ENCODE measurements at places on chromosomes 11 and 22.

- no peak for DNase-seq
Measured at GRCh38 chr11:131601586-131601985, 231.2 kb downstream of the NTM start.

GRCh38 chr11:2250041-2250440 lies 20.3 kb downstream of the ASCL2 start:
- DNase-seq = no peak

- no peak for DNase-seq
Measured at GRCh38 chr11:35305670-35306382, 113.5 kb downstream of the SLC1A2 start.

GRCh38 chr11:123505546-123506299 lies 75.7 kb downstream of the GRAMD1B start:
- DNase-seq = no peak

DNA sequence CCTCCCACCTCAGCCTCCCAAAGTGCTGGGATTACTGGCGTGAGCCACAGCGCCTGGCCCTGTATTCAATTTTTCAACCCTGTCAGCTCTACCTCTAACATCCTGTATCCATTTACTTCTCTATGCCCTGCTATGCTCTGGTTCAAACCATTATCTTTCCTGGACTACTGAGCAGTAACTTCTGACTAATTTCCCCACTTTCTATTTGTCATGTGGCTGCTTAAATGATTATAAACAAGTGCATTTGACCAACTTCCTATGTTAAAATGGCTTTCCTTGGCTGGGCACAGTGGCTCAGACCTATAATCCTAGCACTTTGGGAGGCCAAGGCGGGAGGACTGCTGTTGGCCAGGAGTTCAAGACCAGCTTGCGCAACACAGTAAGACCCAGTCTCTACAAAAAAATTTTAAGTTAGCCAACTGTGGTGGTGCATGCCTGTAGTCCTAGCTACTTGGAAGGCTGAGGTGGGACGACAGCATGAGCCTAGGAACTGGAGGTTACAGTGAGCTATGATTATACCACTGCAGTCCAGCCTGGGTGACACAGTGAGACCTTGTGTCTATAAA lies 2.1 kb downstream of the MED19 start:
- no peak for DNase-seq

DNA sequence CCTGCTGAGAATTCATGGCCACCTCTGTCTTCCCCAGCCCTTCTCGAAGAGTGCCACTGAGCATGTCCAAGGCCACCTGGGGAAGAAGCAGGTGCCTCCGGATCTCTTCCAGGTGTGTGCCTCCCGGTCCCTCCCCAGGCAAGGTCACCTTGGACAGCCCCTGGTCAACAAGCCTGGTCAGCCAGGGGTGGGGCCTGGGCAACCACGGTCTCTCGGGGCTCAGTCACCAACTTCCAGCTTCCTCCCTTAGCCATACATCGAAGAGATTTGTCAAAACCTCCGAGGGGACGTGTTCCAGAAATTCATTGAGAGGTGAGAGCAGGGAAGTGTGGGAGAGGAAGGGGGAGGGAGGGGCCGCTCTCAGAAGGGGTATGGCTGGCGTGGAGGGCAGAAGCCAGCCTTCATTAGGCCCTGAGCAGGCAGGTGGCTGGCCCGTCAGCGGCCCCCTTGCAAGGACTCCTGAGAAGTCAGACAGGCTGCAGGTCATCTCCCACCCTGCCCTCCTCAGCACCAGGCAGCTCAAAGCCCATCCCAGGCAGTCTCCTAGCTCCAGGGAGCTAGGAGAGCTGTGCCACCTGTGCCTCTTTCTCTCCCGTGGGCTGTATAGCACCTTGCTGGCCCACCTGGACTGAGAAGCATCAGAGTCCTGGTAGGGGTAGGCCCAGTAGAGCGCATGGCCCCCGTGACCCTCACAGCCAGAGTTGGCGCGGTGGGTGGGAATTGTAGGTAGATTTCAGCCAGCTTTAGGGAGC lies 9.3 kb upstream of the ANKRD13D start:
- DNase-seq = no peak

GRCh38 chr11:22991196-22991595 lies 130.9 kb upstream of the CCDC179 start:
- no peak for DNase-seq

GRCh38 chr11:31449040-31449439 lies 60.4 kb downstream of the IMMP1L start:
- DNase-seq = no peak

DNA sequence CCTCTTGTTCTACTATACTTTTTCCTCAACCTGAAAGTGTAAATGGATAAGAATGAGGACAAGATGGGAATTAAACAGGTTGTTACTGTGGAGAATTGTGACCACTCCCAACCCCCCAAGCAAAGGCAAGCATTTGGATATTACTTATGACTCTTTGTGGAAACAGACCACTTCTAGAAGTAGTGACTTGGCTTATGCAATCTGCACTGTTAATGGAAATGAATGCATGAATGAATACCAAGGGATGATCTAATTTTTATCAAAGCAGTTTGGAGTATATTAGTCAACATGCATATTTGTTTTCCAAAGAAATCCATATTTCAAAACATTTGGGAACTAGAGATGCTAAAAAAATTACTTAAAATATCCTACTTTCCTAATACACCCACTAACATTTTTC lies 35.3 kb downstream of the AMOTL1 start:
- no peak for DNase-seq

DNA sequence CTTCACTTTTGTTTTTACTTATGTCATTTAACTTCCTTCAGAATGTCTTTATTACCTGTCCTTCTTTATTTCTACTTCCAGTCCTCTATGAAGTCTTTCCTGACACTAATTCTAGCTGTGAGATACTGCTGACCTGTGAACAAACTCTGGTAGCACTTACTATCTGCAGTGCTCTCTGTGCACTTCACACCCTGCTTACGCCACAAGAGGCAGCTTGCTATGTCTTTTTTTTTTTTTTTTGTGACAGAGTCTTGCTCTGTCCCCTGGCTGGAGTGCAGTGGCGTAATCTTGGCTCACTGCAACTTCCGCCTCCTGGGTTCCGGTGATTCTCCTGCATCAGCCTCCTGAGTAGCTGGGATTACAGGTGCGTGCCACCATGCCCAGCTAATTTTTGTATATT lies 10.7 kb downstream of the STIM1 start:
- DNase-seq = no peak

DNA sequence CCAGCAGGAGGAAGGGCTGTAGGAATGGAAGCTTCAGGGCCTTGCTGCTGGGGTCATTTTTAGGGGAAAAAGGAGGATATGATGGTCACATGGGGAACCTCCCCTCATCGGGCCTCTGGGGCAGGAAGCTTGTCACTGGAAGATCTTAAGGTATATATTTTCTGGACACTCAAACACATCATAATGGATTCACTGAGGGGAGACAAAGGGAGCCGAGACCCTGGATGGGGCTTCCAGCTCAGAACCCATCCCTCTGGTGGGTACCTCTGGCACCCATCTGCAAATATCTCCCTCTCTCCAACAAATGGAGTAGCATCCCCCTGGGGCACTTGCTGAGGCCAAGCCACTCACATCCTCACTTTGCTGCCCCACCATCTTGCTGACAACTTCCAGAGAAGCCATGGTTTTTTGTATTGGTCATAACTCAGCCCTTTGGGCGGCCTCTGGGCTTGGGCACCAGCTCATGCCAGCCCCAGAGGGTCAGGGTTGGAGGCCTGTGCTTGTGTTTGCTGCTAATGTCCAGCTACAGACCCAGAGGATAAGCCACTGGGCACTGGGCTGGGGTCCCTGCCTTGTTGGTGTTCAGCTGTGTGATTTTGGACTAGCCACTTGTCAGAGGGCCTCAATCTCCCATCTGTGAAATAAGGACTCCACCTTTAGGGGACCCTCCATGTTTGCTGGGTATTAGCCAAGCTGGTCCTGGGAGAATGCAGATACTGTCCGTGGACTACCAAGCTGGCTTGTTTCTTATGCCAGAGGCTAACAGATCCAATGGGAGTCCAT lies 14.1 kb downstream of the IL10RA start:
- DNase-seq = no peak

GRCh38 chr11:126146454-126147192 lies 64.8 kb downstream of the RPUSD4 start:
- DNase-seq = no peak

- no peak for DNase-seq
Measured at GRCh38 chr11:10669258-10670033, 24.1 kb downstream of the IRAG1 start.

GRCh38 chr11:28104984-28105383 lies 3.0 kb downstream of the KIF18A start:
- no peak for DNase-seq

Measured in vagina (tissue), 2 donors.